Stimulated activated CD8-positive, alpha-beta memory T cell treated with anti-CD3 and anti-CD28 coated beads, Interleukin-15, amount 100 ng/mL, for 4 hours (primary cell): ENCODE measurements at places on chromosomes 12 and 14.

DNA sequence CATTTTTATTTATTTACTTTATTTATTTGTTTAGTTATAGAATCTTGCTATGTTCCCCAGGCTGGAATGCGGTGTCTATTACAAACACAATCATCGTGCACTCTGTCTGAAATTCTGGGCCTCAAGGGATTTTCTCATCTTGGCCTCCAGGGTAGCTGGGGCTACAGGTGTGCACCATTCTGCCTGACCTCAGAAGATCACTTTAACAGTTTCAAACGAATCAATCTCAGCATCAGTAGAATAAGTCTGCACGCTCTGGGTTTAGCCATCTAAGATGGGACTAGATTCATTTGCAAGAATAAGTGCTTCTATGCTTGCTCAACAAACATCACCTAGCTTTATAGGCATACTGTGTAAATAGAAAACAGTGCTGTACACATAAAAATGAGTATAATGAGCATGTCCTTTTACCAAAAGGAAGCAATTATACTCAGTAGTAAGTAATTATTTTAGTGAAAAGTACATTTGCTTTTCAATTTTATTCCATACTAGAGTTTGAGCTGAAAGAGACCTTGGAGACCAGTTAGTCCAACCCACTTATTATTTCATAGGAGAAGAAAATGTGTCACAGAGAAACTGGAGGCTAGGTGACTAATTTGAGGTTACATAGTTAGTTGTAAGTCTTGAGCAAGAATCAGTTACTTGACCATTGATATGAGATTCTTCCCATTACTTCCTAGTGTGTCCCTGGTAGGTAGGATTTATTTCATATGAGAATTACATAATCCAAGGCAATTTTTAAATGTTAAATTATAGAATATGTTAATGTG is 456.5 kb upstream of the LMO3 start:
- DNase-seq = no peak

- no peak for DNase-seq
These were observed 413.6 kb downstream of the BTG1 start for GRCh38 chr12:91732086-91732485.

DNA sequence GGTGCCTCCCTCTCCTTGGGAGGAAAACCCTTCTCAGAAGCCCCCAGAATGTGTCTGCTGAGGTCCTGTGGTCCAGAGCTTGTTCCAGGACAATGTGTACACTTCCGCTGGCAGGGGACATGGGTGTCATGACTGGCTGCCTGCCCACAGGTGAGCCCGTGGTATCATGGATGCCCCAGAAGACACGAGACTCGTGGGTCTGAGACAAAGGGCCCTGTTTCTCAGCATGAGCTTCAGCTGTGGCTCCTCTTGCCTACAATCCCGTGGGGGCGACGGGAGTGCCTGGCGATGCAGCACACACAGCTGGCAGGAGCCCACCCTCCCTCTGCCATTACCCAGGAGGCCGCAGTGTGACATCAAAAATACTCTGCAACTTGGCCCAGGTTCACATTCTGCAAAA is 7.0 kb downstream of the TMEM121 start:
- DNase-seq = no peak

GRCh38 chr14:59634617-59635016 is 58.0 kb upstream of the CCDC175 start:
- no peak for DNase-seq

DNA sequence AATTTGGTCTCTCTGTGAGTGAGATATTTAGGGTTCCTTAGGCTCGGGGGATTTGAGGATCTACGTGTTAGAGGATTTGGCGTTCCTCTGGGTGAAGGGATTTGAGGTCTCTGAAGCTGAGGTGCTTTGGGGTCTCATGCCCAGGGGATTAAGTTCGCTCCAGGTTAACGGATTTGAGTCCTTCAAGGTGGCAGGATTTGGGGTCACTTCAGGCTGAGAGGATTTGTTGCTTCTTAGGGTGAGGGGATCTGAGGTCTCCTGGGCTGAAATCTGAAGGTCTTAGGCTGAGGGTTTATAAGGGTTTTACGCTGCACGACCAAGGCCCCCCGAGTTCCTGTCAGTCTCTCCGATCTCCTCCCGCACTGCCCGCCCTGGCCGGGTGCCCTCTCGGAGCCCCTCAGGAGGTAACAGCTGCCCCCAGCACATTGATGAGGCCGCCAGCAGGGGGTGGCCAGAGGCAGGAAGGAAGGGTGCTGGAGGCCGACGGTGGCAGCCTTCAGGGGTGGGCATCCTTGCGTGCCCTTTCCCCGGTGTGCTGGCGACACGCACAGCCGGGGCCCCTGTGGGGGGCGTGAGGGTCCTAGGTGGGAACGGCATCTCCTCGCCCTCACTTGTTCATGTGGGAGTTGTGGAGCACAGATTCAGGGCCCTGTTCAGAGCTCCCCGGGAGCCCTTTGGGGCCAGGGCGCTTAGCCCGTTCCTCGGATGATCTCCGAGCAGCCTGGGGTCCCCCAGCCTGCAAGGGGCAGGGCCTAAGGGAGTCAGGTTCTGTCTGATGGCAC is 14.3 kb downstream of the CEP170B start:
- no peak for DNase-seq

DNA sequence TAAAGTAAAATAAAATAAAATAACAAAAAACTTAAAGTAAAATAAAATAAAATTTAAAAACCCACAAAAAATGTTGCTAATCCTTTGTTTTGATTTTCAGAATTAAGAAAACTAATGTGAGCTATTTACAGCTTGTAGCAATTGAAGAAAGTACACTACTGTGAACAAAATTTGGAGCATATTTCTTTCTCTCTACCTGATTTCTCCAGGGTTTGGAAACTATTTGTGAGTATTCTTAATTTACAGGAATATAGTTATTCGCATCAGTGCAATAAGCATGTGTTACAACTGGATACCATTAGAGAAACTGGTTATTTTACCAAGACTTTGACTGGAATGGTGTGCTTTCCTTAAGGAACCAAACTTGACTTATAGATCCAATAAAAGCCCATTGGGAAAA is 86.1 kb upstream of the CNOT2 start:
- DNase-seq = no peak

GRCh38 chr14:64614805-64615391 is 65.1 kb downstream of the PPP1R36 start:
- DNase-seq = no peak

- DNase-seq = no peak
These were observed 47.5 kb upstream of the DYNC1H1 start for GRCh38 chr14:101916816-101917412.

- DNase-seq = no peak
These were observed 106.5 kb downstream of the ETV6 start for GRCh38 chr12:11756022-11756421.

- no peak for DNase-seq
These were observed 1.9 kb upstream of the KCNK10 start for GRCh38 chr14:88324930-88325329.

DNA sequence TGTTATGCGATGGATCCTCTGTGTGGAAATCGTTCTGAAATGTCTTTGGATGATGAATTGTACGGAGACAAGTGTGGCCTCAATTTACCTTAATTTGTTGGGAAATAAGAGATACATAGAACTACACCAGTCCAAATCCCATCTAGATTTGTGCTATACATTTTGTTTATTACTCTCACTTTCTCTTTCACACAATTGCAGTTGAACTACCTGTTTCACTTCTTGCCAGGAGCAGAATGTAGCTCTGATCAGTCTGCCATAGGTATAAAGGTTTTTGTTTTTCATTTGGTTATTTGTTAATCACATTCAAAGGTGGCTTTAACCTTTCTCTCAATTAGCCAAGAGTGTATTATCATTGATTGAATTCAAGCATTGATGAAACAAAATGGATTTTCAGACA is 268.2 kb downstream of the SNAPC1 start:
- DNase-seq = no peak

GRCh38 chr14:58951143-58951542 is 237.3 kb upstream of the DAAM1 start:
- no peak for DNase-seq

GRCh38 chr12:68821357-68822188 is 13.6 kb downstream of the MDM2 start:
- no peak for DNase-seq

- DNase-seq = no peak
These were observed 27.6 kb downstream of the CACNA2D4 start for GRCh38 chr12:1890810-1891209.

- DNase-seq = no peak
These were observed 52.3 kb upstream of the RFLNA start for GRCh38 chr12:124242529-124243065.

DNA sequence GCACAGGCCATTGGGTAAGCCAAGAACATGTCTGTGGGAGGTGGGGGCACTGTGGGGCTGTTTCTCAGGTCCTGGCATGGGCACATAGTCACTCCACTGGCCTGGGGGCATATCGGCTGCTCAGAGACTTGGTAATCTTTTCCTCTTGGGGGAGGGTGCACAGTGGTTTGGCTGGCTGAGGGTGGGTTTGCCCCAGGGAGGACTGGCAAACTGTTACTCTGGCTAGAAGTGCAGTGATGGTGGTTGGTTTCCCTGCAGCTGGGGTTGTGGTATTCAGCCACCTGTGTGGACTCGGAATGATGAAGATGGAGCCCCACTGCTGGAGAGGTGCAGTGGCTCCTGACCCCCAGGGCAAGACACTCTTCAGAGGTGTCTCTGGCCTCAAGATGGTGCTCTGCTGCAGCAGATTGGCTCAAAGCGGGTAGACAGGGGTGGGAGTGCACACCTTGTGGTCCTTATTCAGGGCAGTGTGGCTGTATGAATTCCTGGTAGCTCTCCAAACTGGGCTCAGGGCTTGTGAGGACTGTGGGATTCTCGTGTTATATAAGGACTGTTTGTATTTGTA is 74.1 kb upstream of the DDHD1 start:
- DNase-seq = no peak

DNA sequence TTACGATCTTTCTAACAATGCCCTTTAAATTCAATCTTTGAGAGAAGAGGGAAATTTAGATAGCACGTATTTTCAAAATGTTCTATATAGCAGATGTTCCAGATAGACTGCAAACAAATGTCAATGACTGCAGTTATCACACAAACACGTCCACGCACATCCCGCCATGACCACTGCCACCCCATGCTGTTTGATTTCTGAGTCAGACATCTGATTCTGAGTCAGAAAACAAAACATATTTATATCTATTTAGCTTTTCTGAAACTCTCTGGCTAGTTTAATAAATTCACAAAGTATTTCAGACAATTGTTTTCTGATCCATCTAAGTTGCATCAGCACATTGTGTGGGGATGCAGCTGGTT is 105.9 kb upstream of the BCAT1 start:
- DNase-seq = peak; percentile 35

GRCh38 chr12:2541631-2542204 is 253.1 kb upstream of the FKBP4 start:
- DNase-seq = no peak

- no peak for DNase-seq
These were observed 47.4 kb downstream of the TRAFD1 start for GRCh38 chr12:112172556-112173324.

- peak; percentile 21 for DNase-seq
These were observed 56.5 kb downstream of the HCAR2 start for GRCh38 chr12:122646517-122647217.

- no peak for DNase-seq
These were observed 62.6 kb downstream of the TSPAN9 start for GRCh38 chr12:3139760-3140159.

- no peak for DNase-seq
These were observed 110.9 kb upstream of the MAP1LC3B2 start for GRCh38 chr12:116448165-116448739.

- no peak for DNase-seq
These were observed 67.4 kb downstream of the MVK start for GRCh38 chr12:109640961-109641360.

DNA sequence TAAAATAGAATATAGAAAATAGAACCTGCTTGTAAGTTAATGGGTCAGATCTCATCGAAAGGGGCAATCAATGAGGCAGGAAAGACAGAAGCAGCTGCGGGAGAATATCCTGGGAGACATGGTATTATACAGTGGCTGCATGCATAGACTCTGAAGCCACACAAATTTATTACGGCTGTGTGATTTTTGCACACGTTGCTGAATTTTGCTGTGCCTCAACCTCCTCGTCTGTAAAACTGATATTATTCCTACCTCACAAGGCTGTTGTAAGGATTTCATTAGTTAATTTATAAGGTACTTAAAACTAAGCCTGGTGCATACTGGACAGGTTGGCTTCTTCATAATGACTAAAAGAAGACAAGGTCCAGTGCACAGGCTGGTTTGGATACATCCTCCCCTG is 52.3 kb downstream of the ARMH4 start:
- no peak for DNase-seq

GRCh38 chr14:69615121-69615495 is 3.7 kb downstream of the SUSD6 start:
- no peak for DNase-seq

DNA sequence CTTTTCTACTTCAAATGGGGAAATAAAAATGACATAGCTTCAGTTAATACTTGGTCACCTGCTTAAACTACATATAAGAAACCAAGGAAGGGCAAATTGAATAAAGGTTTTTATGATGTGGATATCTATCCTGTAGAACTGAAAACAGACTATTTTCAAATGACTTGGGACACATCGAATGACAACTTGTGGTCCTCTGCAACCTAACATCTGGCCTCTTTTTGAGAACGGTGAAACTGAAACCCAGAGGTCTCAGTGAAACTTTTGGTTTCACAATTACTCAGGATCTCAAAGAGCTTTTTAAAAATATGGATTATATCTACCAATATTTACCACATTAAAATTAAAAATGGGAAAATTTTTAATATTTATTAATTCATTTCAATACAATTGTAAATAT is 65.2 kb downstream of the PPP2R5E start:
- DNase-seq = no peak

GRCh38 chr12:130919086-130919485 is 34.6 kb upstream of the ADGRD1 start:
- DNase-seq = no peak
